Mesendoderm (in vitro differentiated cells): ENCODE measurements at places on chromosomes 2 and 18.

DNA sequence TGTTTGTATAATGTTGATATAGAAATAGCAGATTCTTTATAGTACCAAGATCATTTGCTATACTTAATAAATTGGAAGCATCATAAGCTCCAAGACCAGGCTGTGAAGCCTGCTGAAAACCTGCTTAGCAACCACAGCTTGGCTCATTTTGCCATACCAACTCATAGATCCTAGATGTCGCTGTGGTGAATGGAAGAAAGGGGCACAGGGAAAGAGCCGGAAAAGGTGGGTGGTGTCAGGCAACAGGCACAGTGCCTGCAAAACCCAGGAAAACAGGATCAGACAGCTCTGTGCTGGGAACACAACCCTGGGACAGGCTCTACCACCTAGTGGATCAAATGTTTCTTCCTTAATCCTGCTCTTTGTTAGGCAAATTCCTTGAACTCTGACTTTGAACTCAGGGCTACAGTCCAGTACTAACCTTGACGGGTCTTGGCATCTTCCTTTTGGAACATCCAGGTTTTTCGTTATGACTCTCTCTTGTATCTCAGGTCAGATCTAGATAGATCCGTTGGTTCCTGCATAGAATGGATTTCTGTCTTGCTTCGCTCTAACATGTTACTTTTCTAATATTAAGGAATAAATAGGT, 31.6 kb downstream of the TWSG1 start:
- DNase-seq, result peak; percentile 95

DNA sequence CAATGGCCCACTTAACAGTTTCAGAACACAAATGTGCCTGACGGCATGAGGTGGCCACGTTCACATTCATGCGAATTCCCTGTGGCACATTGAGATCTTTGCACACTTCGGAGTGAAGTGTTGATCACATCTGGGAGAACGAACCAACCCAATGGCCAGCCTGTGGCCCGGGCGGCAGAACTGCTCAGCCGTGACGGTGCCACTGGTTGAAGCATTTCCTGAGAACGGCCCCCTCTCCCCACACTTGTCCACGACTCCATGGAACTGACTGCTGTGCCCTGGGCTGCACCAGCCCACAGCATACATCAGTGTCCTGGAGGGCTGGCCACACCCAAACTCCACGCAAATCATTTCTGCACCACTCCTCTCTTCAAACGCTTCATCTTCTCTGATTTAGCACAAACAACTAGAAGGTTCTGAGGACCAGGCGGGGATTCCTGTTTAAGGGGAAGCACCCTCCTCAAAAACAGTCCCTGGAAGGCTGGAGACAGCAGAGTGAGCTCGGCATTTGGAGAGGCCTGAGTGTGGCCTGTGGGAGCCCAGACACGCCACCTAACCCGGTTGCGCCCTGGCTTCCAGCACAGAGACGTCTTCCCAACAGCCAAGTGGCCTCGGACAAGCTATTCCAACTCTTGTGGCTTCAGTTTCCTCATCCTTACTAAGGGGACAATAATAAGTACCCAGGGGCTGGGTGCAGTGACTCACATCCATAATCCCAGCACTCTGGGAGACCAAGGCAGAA, 9.9 kb upstream of the SALL3 start:
- DNase-seq, result no peak

DNA sequence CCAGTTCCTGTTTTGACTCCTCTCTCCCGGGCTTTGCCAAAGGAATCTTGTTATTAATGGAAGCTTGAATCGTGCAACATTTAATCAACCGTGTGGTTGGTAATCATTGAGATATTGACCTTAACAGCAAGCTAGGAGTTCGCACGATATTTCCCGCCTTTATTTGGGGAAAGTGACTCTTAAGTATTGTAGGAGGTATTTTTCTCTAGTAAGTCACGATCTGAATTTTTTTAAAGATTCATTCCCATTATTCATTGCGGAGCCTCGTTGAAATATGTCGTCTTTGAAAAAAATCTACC, 663 bp downstream of the NUP35 start:
- no peak for DNase-seq

GRCh38 chr18:61362511-61362910, 29.3 kb downstream of the CDH20 start:
- DNase-seq, result no peak
